ENCODE measurements at places on chromosomes 2 and 18.

GRCh38 chr2:237389831-237390230 lies 24.1 kb downstream of the COL6A3 start:
- DNase-seq: no peak

DNA sequence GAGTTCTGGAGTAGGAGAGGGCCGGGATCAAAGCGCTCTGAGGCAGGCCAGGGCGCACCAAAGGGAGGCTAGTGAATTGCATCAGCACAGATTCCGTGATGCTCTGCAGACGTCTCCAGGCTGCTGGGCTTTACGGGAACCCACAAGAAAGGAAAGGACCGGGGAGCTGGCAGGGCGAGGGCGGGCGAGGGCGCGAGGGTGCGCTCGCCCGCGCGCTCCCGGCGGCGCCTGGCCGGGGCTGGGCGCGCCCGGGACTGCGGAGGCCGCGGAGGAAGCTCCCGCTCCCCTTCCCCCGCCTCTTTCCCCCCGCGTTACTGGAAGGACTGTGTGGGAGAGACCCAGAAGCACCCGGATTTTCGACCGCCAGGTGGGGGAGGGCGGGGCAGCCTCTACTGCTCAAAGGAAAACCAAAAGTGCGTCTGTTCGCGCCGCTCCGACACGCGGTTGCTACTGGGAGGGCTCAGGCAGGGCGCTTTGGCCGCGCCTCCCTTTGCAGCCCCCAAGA lies 2.4 kb upstream of the FOSL2 start:
- DNase-seq: peak; percentile 94

DNA sequence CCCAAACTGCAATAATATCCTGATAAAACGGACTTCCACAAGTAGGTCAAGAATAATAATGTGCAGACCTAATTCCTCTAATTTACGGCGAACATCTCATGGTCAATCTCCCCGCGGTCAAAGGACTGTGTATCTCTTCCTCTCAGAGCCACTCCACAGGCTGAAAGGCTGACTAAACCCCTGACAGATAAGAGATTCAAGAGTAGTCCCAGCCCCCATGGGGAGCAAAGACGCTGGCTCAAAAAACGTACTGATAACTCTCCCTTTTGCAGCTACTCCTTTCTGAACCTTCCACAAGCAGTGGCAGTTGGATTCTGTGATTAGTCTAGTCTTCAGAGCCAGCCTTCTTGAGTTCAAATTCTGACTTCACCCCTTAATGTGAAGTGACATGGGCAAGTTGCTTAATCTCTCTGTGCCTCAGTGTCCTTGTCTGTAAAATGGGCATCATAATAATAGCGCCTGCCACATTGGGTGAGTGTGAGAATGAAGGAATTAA lies 19.7 kb upstream of the IL18R1 start:
- DNase-seq: no peak

DNA sequence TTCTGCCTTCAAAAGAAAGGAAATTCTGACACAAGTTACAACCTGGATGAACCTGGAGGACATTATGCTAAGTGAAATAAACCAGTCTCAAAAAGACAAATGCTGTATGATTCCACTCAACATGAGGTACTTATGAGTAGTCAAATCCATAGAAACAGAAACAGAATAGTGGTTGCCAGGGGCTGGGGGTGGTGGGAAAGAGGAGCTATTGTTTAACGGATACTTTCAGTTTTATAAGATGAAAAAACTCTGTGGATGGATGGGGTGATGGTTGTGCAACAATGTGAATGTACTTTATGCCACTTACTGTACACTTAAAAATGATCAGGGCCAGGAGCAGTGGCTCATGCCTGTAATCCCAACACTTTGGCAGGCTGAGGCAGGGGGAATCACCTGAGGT lies 15.4 kb downstream of the SLC35F5 start:
- no peak for DNase-seq

GRCh38 chr2:33598561-33599174 lies 431 bp downstream of the FAM98A start:
- peak; percentile 81 for DNase-seq

DNA sequence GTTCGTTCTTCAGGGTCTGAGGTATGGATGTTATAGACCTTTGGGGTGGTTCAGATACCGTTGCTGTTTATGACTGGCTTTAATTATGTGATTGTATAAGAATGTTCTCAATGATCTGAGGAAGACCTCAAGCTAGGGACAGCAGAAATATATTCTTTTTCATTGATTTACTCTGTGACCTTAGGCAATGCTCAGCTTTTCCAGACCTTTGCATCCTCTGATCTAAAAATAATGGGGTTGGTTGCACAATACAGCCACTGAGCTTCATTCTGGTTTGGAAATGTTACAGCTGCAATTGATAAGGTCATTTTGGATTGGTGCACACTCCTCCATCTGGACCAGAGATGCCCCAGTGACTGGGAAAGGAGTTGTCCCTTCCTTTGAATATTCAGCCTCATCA lies 17.2 kb upstream of the CABYR start:
- DNase-seq: no peak

GRCh38 chr2:42846026-42846425 lies 53.6 kb upstream of the HAAO start:
- no peak for DNase-seq

GRCh38 chr2:27428978-27429541 lies 629 bp downstream of the NRBP1 start:
- peak; percentile 96 for DNase-seq

DNA sequence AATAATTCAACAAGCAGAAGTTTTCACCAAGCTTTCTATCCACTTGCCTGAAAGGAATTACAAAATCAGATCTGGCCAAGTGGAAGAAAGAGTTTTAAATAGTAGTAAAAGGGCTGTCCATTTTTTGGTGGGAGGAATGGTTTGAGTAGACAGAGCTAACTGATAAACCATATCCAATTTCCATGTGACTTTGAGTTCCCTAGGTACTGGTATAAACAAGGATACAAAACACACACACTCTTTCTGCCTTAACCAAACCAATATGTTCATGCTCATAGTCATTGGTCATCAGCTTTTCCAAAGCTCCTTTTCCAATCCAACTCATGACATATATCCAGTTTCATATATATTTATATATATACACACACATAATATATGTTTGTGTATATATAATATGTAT lies 49.5 kb upstream of the REL start:
- DNase-seq: no peak

DNA sequence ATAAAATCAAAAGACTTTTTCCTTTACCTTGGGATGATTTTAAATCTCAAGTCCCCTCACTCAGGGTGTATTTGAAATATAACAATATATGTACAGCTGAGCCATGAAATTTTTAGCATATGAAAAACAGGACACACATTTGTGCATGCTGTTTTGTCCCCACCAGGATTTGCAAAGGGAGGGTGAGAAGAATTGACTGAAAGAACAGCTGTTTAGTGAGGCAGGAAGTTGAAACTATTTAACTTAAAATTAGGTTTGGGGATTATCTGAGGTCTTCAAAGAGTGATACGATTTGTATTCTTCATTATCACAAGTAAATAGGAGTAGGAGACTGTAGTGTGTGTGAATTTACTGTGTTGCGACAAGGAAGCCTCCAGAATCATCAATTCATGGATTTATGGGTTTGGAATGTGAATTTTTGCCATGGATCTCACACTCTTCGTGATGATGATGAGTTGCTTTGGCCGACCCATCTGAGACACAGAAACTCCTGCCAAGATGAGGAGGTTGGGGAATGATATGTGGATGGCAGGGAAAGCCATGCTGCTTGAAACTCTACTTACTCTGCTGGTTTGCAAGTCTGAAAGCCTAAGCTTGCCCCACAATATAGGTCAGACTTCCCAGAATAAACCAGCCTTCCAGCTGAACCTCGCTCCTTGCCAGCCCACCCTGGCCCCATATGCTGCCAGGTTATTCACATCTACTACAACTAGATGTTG lies 31.0 kb upstream of the SPATS2L start:
- DNase-seq: peak; percentile 8

DNA sequence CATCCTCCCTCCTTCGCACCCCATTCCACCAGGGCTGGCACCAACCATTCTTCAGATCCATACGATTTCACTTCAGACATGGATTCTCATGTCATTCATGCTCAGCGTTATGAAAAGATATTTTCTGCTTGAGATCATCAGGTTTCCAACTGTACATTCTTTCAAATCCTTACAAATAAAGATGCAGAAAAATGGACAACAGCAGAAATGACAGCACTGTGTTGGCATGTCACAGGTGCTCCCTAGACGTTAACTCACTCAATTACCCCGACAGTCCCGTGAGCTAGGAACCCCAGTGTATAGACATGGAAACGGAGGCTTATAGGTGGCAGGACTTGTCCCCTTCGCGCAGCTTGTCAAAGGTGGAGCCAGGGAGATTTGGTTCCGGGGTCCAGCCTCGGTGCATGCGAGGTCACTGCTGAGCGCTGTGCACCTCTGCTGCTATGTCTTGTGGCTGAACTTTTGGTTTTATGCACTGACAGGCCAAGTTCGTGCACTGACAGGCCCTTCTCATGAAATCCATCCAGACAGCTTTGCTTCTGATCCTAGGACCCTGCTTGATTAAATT lies 17.7 kb downstream of the FHL2 start:
- DNase-seq: peak; percentile 6

DNA sequence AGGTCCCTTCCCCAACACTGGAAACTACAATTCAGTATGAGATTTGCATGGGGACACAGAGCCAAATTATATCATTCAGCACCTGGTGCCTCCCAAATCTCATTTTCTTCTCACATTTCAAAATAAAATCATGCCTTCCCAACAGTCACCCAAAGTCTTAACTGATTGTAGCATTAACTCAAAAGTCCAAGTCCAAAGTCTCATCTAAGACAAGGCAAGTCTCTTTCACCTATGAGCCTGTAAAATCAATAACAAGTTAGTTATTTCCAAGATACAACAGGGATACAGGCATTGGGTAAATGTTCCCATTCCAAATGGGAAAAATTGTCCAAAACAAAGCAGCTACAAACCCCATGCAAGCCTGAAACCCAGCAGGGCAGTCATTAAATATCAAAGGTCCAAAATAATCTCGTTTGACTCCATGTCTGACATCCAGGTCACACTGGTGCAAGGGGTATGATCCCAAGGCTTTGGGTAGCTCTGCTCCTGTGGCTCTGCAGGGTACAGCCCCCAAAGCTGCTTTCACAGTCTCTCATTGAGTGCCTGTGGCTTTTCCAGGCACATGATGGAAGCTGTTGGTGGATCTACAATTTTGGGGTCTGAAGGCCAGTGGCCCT lies 1370.1 kb upstream of the DDX18 start:
- no peak for DNase-seq

DNA sequence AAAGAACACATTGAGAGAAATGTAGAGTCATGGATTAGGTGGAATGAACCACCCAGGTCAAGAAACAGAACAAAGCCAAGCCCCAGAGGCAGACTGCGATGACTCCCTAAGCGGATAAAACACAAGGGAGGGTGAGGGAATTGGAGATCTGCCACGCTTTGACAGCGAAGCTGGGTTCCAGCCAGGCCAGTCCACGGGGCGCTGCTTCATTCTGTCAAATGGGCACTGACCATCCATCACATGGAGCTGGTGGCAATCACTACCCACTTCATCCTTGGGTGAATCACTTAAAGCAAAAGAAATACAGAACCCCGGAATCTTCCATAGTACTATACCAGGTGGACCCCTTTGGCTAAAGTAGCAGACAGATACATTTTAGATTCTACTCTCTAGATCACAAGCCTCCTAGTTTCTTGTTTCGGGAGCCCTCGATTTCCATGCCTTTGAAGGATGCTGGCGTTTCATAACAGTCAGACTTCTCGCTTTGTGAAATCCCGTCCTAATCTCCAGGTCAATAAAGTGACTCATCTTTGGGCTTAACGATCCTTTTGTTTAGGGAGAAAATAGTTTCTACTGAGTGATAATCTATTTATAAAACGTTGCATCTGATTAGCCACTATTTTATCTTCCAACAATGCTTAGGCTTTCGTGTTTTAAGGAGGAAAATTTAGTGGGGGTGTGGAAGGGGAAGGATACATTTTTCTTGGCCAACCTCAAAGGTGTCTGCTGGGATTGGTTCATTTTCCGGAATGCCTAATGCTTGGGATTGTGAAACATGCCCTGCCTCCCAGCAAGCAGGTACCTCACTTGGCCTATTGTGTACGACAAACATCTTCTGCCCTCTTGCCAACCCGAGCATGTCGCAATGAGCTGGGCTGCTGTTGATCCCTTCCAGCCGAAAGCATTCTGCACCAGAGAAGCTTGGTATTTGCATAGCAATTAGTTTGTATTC lies 44.1 kb upstream of the HDAC4 start:
- DNase-seq: peak; percentile 66

DNA sequence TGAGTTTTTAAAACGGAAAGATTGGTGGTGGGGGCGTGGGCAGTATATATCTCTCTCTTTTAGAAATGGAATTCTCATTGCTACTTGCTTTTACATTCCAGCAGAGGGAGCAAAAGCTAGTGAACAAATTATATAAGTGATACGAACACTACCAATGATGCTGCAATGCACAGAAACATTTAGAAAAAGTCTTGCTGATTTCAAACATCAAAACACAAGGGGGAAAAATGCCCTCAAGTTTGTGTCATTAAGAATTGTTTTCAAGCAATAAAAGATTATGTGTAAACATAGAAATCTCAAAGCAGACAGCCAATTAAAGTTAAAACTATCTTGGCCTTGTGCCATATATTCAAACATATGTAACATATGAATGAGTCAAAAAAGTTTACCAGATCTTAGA lies 296.3 kb upstream of the KCNJ3 start:
- DNase-seq: peak; percentile 73

- DNase-seq: no peak
Measured at GRCh38 chr2:57570961-57571360, 475.6 kb upstream of the VRK2 start.

DNA sequence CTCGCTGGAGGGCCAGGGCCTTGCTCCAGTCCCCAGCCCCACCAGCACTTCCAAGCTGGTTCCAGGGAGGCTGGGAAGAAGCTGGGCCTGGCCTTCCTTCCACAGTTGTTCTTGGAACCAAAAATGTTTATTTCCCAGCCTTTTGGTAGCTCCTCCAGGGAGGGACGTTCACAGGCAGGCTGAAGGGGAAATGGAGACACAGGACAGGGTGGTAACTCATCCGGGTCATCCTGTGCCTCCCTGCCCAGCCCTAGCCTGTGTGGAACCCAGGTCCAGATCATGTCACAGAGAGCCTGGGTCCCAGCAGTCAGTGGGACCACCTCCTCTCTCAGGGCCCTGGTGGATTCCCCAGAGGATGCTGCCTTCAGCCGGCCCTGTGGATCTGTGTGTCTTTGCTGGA lies 12.5 kb upstream of the ARMC9 start:
- no peak for DNase-seq

DNA sequence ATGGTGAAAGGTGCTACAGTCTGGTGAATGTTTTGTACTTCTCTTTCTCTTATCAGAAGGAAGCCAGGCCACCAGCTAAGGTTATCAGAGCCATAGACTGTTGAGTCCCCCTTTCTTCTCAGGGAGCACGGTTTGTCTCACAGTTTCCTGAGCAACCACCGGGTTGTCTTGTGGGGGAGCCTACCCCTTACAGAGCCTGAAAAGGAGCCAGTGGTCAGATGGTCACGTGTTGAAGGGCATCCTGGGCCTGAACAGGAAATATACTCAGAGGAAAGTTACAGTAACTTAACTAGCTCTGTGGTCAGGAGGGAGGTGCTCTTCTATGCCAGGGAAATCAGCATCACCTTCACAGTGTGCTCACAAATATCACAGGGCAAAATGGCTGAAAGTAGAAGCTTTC lies 11.6 kb downstream of the CD28 start:
- peak; percentile 21 for DNase-seq

- DNase-seq: peak; percentile 22
Measured at GRCh38 chr18:27005589-27005988, 140.1 kb upstream of the AQP4 start.

Measured in GM23248 (cell line).